Inflammatory macrophage (primary cell): ENCODE measurements at places on chromosomes 12 and 14.

- no peak for DNase-seq
These were observed 30.4 kb downstream of the HEATR5A start for GRCh38 chr14:31389946-31390345.

DNA sequence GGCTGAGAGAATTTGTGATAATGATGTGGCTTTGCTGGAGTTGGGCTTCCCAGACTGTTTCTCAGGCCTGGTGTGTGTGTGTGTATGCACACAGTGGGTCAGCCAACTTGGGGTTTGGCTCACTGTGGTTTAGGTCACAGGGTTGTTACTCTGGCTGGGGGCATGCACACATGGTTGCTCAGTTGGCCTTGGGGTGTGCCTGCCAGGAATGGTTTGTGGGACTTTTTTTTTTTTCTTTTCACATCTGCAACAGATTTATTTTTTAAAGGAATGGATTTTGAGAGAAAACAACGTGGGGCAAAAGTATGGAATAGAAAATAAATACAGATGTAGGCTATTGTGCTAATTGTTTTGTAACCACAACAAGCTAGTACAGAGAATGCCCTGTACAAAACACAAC, 25.0 kb upstream of the GTF2A1 start:
- no peak for DNase-seq

DNA sequence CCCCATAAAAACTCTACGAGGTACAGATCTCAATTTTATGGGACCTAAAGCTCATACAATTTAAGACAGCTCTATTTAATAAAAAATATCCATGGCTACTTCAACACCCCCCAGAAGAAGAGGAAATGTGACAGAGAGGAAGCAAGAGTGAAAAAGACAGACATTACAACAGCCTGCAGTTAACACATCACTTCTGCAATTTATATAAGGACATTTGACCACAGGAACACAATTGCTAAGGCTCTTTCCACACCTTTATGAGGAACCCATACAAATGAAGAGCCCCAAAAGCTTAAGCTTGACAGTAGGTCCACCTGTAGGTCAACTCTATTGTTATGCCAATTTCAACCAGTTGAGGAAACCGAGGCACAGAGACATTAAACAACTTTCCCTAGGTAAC, 5.6 kb downstream of the OR10P1 start:
- peak; percentile 83 for DNase-seq

- no peak for DNase-seq
These were observed 47.8 kb upstream of the TBPL2 start for GRCh38 chr14:55488204-55488603.

- DNase-seq: no peak
These were observed 27.9 kb downstream of the BORCS5 start for GRCh38 chr12:12384571-12385340.

GRCh38 chr12:116919706-116920485, 9.1 kb downstream of the FBXW8 start:
- DNase-seq: no peak

- no peak for DNase-seq
These were observed 60.8 kb downstream of the SLC24A4 start for GRCh38 chr14:92383805-92384204.

DNA sequence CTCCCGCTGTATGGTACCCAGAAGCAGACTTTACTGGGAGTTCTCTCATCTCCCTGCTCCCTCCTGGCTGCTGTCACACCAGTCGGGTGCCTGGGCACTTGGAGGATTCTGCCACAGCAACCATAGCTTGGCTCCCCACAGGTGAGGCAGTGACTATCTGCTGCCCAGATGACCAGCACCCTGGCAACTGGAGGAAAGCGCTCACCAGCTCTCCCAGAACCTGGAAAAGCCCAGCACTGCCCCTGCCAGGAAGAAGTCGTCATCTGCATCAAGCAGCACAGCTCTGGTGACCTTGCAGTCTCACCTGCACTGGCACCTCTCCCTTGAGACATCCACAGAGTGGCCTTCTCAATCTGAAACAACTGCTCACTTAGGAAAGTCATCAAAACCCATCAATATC, 31.9 kb upstream of the TC2N start:
- DNase-seq: no peak

- DNase-seq: no peak
These were observed 1.1 kb upstream of the CDC42BPB start for GRCh38 chr14:103058164-103059055.

- no peak for DNase-seq
These were observed 279.0 kb downstream of the SLC16A7 start for GRCh38 chr12:59874781-59875180.

DNA sequence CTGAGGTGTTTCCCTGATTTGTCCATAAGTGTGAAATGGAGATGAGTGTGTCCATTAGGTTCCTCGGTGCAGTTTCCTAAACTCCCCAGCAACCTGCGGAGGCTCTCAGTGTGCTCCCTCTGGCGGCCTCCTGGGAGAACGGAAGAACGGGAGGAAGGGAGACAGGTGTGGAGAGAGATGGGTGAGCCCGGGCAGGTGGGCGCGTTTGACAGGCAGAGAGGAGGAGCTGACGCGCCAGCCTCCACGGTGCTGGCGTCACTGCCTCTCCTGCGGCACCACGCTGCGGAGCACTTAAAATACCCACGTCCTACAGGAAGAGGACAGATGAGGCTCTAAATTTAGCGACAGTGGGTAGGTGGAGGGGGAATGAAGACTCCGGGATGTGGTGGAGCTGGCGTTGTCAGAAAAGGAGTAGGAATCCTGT, 26.8 kb upstream of the PEX5 start:
- no peak for DNase-seq

DNA sequence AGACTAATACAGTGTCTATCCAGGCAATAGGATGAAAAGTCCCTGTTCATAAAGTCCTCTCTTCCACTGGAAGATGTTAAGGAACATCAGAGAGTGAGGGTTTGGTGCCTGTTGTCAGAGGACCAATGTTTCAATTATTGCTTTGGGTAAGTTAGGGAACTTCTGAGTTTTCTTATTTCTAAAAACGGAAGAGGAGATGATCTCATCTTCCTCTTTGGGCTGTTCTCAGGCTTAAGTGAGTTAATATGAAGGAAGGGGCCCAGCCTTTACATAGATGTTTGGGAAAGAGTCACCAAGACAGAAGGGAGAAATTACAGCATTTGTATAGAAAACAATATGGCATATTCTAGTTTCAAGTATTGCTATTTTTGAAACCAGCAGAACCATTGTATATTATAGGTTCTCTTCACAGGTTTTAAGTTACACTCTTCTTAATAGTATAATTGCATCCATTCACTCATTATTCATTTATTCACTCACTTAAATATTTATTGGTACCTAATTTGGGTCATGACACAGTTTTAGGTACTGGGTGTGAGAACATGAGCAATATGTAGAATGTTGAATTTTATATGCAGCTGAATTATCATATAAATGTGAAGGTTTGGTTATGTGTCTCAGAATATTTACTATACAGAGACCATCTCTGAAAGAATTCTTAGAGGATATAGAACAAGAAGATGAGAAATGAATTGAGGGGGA, 68.5 kb upstream of the LRIG3 start:
- no peak for DNase-seq

DNA sequence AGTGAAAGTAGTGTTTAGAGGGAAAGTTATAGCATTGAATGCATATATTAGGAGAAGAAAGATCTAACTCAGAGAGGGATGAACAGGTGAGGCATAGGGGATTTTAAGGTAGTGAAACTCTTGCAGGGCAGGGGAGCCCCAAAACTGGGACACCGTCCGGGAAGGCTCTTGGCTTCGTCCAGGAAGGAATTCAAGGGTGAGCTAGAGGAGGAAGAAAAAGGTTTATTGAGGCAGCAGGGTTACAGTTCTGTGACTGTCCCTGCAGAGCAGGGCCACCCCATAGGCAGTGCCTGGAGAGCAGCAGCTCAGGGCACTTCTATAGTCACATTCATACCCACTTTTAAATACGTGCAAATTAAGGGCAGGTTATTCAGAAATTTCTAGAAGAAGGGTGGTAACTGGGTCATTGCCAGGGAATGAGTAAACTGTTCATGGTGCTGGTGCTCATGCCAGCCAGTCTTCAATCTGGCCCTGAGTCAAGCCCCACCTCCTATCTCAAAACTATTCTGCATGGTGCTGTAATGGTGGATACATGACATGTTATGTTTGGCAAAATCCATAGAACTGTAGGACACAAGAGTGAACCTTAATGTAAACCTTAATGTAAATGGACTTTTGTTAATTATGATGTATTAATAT, 1.2 kb upstream of the OAS1 start:
- no peak for DNase-seq

DNA sequence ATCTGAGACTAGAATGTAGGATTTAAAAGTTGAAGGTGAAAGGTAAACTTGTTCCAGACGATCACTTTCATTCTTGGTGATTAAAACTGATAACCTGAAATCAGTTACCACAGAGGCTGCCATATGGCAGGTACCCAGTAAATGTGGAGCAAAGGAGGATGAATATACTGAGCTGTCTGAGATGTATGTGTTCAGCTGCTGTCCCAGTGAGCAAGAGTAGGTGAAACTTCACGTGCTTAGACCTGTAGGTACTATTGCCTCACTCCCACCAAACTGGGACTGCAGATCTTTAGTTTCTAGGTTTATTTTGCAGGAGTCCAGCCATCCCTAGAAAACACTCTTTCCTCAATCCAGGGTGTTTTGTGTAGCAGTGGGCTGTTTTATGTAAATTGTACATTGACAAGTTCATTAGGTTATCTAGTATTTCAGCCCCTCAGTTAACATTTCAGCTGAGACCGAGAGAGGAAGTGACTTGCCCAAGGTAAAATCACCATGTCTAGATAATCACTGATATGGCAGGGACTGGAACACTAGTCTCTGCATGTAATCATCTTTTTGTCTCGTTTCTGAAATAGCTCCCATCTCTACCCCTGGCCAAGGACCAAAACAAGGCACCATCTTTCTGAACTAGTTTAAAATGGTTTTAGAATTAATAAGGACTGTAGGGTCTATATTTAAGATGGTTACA, 62.7 kb downstream of the ATG14 start:
- DNase-seq: no peak

DNA sequence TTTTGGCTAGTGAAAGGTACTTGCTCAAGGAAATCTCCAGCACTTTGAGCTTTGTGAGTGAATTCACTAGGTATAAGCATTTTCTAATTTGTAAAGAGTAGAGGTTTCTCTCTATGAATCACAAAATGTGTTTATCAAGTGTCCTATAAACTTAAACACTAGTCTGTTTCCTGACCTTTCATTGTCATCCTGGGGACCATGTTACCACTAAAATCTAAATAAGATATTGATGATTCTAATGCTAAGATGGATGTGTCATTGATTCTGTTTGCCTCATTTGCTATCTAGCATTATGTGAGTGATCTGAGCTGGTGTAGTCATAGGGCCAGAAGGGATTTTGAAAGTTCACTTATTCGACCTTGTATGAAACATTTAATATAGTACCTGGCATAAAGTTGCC, 80.4 kb upstream of the DNM1L start:
- no peak for DNase-seq

GRCh38 chr12:94762943-94763342, 112.6 kb upstream of the TMCC3 start:
- DNase-seq: no peak

GRCh38 chr12:19979584-19979983, 388.8 kb upstream of the PDE3A start:
- DNase-seq: peak; percentile 54

- DNase-seq: no peak
These were observed 907.6 kb upstream of the FLRT2 start for GRCh38 chr14:84622357-84622756.

- DNase-seq: no peak
These were observed 3.6 kb upstream of the DHRS2 start for GRCh38 chr14:23632461-23633159.

GRCh38 chr12:113464452-113464775, 7.3 kb downstream of the LHX5 start:
- DNase-seq: no peak

- peak; percentile 50 for DNase-seq
These were observed 13.5 kb downstream of the SLC11A2 start for GRCh38 chr12:51012570-51013236.

- peak; percentile 86 for DNase-seq
These were observed 21.3 kb upstream of the RIN3 start for GRCh38 chr14:92492258-92492657.

DNA sequence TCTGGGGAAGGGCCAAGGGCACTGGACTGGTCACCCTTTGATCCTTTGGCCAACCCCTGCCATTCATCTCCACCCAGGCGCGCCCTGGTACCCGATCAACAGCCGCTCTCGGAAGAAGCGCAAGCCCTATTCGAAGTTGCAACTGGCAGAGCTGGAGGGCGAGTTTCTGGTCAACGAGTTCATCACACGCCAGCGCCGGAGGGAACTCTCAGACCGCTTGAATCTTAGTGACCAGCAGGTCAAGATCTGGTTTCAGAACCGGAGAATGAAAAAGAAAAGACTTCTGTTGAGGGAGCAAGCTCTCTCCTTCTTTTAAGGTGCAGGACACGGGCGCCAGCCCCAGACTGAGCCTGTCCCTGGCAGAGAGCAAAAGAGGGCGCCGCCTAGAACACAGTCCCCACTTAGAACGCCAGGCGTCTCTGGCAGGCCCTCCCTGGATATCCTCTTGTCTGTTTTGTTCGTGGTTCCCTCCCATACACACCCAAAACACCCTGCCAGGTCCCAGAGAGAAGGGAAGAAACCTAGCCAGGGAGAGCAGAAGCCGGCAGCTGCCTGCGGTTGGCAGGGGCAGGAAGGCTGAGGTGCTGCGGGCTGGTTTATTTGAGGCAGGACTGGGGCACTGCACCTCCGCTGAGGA, 1.7 kb downstream of the HOXC12 start:
- DNase-seq: no peak

GRCh38 chr14:32049361-32050088, 27.6 kb upstream of the ARHGAP5 start:
- DNase-seq: peak; percentile 56

GRCh38 chr14:24408764-24409163, 10.0 kb downstream of the NYNRIN start:
- DNase-seq: no peak

DNA sequence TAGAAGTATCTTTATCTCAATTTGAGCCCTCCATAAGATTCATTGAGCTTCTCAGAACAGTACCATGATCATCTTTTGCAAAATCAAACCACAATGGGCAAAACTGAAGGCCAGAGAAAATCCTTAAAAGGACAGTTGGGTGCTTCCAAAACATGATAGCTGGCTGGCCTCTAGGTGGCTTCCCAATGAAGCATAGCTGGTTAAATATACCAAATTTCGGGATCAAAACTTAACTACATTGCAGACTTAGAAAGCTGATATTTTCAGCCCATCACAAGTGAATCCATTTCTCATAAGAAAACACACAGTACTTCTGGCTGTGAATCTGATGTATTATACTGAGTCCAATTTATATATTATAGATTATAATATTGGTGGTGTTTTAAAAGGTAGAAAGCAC, 15.3 kb upstream of the PIK3C2G start:
- no peak for DNase-seq

DNA sequence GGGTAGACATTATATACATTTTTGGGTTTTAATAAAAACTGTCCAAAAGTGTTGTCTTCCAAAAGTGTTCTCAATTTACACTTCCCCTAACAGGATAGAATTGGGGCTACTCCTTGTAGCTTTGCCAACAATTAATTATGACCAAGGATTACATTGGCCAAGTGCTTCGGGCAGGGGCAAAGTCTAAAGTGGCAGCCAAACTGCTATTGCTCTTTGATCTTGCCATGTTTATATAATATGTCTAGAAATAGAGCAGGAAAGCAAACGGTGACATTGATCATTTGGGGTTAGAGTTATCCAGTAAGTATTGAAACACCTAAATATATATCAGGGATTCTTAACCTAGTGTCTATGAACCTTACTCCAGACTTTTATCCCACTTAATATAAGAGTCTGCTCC, 31.2 kb upstream of the IGF1 start:
- no peak for DNase-seq

GRCh38 chr12:32499048-32499447, 99.7 kb downstream of the FGD4 start:
- no peak for DNase-seq
